ENCODE measurements at places on chromosomes 13 and 19. TPM values are rescaled to one million over a fixed set of nuclear protein-coding genes. Genes with fewer than 3 reads are reported as not detected.

DNA sequence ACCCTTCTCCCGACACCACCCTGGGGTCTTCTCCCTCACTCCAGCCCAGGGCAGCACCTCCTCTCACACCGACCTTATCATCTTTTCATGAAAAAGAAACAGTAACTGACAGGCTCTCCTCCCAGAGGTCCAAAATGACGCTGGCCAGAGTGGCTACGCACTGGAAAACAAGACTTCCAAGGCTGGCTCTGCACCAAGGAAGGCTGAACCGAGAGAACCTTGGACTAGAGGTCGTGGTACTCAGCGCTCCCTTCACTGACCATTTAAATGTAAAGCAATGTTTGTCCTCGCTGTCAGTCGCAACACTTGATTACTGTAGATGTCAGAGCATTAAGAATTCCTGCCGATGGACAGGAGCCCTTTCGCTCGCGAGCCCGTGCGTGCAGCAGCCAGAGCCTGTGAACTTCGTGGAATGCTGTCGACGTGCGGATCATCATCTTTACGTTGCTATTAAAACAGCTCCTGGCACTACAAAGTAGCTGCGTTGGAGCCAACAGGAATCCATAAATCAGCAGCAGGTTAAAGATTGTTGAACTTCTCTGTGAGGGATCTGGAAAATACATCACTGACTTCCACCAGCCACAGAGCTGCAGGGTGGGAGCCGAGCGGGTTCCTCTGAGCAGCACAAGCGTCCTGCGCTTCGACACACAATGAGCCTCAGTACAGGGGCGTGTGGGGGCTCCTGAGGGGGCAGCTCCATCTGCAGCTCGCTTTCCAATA is 125.5 kb upstream of the MCF2L start:
- no peak for DNase-seq

- DNase-seq: no peak
Observed at GRCh38 chr19:28140201-28140600, 1072.8 kb downstream of the UQCRFS1 start.

GRCh38 chr13:36919171-36919832 is 736 bp downstream of the SMAD9 start:
- DNase-seq: no peak

- DNase-seq: no peak
Observed at GRCh38 chr13:41812851-41813250, 148.1 kb downstream of the VWA8 start.

The MYH14 gene
- not detected for total RNA-seq

The OR7C1 gene
- not detected for total RNA-seq
